CD4-positive, alpha-beta T cell treated with Interleukin-6 at 100 ng/mL for 8 hours (primary cell): ENCODE measurements at places on chromosomes 7 and 10.
A peak's percentile ranks its signal among the peaks of the same experiment; 100 is the strongest.

GRCh38 chr10:19431622-19432351 is 383.2 kb downstream of the MALRD1 start:
- DNase-seq: no peak

GRCh38 chr10:5641501-5641900 is 24.9 kb downstream of the ASB13 start:
- DNase-seq: no peak

DNA sequence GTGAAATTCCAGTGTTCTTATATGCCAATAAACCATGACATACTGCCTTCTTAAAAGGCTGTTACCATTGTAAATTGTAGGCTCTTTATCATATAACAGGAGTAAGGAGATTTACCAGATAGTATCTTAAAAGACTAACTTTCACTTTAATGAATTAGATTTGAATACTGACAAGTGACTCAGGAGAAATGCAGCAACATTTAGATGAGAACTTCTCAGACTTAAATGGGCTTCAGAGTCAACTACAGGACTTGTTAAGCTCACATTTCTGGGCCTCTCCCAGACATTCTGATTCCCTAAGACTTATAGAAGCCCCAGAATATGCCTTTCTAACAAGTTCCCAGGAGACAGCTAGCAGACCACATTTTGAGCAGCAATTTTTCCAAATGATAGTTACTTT is 466.3 kb downstream of the ARL4A start:
- DNase-seq: no peak

DNA sequence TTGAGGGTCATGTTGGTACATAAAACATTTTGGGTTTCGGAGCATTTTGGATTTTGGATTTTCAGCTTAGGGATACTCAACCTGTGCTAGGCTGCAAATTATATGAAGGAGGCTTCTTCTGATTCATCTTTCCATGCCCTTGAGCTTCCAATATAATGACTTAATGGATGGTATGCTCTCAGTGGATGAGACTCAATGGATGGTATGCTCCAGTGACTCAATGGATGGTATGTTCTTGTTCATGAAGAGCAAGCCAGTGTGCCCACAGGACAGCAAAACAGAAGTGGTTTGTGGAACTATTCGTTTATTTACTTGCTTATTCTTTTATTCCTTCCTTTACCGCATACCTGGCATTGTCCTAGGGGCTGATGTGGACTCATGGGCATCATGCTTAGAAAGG is 969.6 kb downstream of the LRMDA start:
- DNase-seq: no peak

DNA sequence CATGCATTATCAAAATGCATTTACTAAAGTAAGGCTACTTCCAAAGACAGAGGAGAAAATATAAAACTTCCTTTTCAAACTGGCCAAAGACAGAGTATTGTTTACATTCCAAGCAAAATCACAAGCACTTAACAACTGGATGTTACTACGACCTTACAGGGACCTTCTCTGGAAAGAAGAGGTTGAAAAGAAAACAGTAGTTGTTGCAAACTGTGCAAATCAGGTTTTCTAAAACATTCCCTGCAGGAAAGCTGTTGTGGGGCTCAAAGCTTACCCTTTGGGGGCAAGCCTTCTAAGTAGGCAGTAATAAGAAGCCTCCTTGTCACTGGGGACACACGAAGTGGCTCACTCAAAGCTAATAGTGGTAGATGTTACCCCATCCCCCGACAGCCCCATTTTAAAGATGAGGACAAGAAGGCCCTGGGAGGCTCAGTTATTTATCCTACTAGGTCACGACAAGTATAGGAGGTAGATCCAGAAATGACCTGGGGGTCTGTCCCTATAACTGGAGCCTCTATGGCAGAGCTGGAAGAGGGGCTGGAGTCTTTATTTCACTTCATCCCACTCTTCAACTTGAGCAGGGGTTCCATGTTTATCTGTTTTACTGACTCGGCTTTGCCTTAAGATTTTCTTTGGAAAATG is 46.6 kb downstream of the ATXN7L1 start:
- DNase-seq: no peak

- no peak for DNase-seq
Observed at GRCh38 chr10:6977398-6978186, 397.5 kb upstream of the PRKCQ start.

DNA sequence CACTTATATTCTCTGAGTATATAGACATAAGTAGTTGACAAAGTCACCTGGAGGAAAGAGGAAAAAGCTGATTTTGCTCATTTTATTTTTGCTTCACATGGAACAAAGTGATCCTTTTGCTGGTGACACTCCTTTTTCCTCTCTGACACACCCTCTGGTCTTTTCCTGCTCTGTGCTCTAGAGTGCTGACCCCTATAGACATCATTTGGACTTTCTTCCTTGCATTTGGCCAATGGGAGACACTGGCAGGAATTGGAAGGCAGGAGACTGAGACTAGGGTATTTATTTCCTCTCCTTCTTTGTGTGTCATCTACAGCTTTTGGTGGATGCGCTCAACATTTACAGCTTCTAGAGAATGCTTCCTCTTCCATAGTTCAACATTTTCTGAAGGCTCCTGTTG is 1078.1 kb downstream of the SORCS1 start:
- no peak for DNase-seq

- DNase-seq: no peak
Observed at GRCh38 chr10:120810298-120810697, 40.9 kb upstream of the WDR11 start.

- no peak for DNase-seq
Observed at GRCh38 chr10:22427890-22428571, 82.7 kb downstream of the SPAG6 start.

DNA sequence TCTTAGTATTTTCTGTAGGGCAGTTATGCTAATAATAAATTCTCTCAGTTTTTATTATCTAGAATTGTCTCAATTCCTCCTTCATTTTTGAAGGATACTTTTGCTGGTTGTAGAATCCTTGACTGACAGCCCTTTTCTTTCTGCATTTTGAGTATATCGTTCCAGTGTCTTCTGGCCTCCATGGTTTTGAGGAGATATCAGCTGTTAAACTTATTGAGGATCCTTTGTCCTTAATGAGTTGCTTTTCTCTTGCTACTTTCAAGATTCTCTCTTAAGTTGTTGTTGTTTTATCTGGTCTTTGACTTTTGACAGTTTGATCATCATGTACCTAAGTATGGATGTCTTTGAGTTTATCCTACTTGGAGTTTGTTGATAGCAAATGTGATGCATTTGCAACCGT is 8.9 kb upstream of the GJC3 start:
- DNase-seq: no peak

DNA sequence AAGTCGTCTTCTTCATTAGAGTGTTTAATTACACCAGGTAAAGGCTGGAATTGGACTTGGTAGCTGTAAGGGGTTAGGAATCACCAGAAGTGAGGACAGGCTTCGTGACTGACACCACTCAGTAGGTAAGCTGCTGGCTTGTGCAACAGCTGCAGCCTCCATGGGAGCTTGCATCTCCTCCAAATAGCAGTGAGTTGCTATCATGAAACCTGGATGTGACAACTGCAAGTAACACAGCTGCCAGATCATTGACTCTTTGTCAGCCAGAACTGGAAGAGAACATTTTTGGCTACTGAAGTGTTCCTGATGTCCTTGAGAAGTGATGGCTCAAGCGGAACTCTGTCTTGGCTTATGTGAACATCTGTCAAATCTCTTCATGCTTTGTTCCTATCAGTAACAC is 64.1 kb upstream of the MSRB2 start:
- DNase-seq: no peak

GRCh38 chr7:30596721-30597120 is 2.0 kb downstream of the GARS1 start:
- no peak for DNase-seq

DNA sequence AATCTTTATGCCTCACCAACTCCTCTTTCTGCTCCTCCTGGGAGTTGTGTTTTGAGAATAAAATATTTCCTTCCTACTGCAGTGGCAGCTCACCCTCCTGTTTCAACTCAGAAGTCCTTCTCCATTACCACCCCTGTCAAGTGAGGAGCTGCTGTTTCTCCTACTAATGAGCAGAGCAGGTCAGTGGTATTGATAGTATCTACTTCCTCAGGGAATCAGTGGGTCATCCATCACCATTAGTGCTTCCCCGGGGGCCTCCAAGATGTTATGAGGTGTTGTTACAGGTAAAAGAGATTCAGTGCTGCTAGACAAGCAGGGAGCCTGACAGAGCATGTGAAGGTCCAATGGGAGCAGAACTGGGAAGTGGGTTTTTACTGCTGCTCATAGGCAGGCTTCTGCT is 795.2 kb downstream of the REEP3 start:
- DNase-seq: no peak

GRCh38 chr10:22086730-22087401 is 83.3 kb upstream of the DNAJC1 start:
- DNase-seq: no peak

GRCh38 chr10:5317547-5318107 is 47.1 kb upstream of the UCN3 start:
- peak; percentile 69 for DNase-seq

DNA sequence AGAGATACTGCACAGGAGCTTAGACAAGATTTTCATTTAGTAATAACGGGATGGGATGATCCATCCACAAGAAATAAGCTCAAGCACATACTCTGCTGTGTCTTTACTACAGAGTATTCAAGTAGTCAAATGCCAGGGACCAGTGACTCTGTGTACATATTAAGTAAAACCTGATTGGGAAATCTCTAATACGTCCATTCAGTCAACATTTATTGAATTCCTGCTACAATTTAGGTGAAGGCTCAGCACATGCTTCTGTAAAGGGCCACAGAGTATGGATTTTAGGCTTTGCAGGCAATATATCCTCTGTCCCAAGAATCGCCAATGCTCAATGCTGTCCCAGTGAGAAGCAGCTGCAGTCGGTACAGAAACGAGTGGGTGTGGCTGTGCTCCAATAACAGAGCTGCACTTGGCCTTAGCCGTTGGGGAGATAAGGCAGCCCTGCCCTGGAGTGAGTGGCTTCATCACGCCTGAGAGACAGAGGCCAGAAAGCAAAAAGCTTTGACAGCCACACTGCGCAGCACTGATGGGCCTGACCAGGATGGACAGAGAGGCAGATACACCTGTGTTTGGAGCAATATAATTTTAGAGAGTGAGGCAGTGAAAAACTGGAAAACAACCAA is 186.8 kb downstream of the PARD3 start:
- no peak for DNase-seq

DNA sequence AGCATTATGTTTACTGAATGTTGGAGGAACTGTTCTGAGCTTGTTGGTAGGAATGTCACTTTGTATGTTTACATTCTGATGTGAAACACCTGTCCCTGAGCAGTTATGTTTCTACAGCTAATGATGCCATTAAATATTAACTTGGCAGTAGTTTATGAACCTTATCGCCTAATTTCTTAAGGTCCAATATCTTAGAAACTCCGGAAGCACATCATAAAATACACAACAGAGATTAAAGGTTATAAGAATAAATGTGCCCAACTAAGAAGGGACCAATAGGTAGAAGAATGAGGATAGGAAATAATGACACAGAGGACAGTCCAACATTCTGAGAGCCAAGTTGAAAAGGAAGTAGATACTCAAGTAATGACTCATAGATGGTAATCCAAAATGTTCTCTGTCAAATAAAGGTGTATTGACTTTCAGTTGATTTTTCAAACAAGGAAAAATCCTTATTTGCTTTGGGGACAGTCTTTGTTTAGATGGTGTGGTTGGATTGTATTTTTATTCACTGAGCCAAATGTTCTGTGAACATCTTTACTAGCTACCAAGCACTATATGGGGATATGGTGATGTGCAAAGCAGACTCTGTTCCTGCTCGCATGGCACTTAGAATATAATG is 31.9 kb downstream of the LCOR start:
- no peak for DNase-seq

DNA sequence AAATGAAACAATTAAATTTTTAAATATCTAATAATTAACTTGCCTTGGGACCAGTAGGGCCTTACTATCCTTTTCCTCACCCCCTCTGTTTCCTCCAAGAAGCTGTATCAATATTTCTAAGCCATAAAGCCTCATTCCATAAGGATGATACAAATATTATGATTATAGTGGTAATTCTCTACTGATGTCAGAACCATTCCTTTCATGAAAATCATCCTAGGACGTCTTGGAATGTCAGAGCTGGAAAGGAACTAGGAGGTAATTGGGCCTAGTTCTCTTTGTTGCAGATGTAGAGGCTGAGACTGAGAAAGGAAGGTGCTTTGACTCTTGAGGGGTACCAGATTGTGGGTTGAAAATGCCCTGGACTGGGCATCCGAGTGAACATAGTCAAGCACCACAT is 766.7 kb upstream of the GHITM start:
- no peak for DNase-seq

DNA sequence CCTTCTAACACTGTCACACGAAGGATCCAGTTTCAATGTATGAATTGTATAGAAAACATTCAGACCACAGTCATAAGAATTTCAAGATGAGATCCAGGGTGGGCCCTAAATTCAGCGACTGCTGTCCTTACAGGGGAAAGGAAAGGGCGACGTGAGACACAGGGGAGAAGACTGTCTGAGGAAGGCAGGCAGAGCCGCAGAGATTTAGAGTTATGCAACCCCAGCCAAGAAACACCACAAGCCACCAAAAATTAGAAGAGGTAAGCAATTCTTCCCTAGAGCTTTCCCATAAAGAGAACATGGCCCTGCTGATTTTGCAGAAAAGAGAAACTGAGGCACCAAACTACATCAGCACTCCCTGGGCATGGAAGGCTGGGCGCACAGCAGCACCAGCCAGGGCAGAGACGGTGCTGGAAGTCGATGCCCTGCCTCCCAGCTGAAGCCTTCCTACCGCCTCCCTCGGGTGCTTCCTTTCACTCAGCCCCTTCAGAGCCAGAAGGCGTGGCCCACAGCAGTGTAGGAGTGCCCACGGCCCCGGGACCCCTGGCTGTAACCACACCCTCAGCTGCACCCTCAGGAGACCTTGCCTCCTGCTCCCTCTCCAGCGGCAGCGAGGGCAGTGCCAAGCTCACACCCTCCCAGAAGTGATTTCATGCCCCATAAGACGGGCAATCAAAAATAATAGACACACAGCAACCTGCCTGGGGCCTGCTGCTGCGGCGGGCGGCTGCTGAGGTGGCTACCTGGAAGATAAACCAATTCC is 81.0 kb upstream of the LRRC4 start:
- no peak for DNase-seq
